ENCODE measurements at places on chromosomes 7 and 10. TPM values are rescaled to one million over a fixed set of nuclear protein-coding genes. Genes with fewer than 3 reads are reported as not detected.
A peak's percentile ranks its signal among the peaks of the same experiment; 100 is the strongest.

DNA sequence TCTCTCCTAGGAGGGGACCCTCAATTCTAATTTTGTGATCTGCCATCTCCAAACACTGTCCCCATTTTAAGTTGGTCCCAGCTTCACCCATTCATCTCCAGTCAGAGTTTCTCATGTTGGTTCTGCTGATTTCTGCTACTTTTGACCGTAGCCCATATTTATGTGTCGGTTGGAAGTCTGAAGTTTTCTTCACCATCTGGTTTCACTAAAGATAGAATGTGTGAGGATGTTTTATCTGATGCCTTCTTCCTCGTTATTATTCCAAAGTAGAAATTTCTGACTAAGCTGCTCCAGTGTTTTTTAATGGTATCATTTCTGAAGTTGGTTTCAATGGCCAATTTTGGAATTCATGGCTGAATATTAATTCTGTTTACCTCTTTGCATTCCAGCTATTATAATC, 21.3 kb upstream of the IFIT2 start:
- no peak for DNase-seq

DNA sequence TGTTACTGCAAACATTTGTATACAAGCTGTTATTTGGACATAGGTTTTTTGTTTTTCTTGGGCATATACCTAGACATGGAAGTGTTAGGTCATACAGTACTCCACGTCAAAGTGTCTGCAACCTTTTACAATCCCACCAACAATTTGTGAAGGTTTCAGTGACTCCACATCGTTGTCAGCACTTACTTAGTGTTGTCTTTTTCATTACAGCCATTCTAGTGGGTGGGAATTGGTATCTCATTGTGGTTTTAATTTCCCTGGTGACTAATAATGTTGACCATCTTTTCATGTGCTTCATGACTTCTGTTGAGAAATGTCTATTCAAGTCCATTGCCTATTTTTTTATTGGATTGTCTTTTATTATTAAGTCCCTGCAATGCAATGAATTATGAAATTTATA, 95.0 kb downstream of the UBE3C start:
- DNase-seq = no peak

DNA sequence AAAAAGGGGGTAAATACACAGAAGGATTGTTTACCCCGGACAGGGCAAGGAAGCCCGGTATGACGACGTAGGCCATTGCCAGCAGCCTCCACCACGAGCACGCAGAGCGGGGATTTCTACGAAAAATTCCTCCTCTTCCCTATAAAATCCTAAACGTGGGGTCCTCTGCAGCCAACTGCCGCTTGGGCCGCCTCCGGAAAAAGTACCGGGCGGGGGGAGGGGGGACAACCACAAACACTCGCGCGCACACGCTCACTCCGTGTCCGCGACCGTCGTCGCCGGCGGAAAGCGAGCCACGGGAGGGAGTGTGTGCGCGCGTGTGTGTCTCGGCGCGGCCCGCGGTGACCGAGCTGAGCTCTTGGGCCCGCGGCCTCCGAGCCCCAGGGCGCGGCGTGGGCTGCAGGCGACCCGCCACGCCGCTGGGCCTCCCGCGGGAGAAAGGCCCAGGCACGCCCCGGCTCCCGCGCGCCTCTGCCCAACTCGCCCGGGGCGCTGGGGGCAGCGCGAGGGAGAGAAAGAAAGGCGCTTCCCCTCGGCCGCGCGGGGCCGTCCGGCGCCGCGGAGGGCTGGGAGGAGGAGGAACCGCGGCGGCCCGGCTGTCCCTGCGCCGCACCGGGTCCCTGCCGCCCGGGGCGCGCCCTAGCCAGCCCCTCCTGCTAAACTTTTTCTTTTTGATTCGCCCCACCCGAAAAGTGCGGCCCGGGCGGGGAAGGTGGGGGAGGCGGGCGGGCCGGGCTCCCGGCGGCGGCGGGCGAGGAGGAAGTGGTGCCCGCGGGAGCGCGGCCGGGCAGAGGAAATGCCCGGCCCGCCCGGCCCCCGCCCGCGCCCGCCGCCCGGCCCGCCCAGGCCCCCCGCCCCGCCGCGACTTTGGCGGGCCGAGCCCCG, 1.5 kb downstream of the CTBP2 start:
- peak; percentile 60 for DNase-seq

The ZNF727 gene
- not detected for polyA plus RNA-seq

- no peak for DNase-seq
Observed at GRCh38 chr10:86506499-86506898, 15.1 kb downstream of the WAPL start.

DNA sequence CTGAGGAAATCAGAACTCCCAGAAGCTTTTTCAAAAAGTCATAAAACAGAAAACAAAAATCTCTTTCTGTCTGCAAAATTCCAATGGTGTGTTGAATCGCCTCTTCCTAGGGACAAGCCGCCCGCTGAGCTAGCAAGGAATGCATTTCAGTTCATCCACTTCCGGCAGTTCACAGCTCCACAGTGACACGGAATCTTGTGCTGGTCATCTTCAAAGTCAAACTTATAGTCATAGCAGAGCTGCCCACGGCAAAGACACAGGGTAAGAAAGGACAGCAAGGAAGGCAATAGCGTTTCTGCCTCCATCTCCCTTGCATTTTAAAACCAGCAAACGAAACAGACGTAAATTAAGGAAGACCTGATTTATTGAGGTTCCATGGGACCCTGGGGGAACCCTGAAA, 111.2 kb downstream of the GALNT11 start:
- peak; percentile 37 for DNase-seq

The NPTX2 gene
- 0.10 TPM for polyA plus RNA-seq

The LIPM gene
- not detected for polyA plus RNA-seq

- DNase-seq = no peak
Observed at GRCh38 chr10:26467639-26468038, 29.5 kb downstream of the APBB1IP start.

GRCh38 chr7:75559355-75559975, 67.3 kb downstream of the SPDYE5 start:
- no peak for DNase-seq

Measured in cardiac muscle cell (in vitro differentiated cells and primary cell).